ENCODE measurements at places on chromosomes 4 and X.
A peak's percentile ranks its signal among the peaks of the same experiment; 100 is the strongest.

DNA sequence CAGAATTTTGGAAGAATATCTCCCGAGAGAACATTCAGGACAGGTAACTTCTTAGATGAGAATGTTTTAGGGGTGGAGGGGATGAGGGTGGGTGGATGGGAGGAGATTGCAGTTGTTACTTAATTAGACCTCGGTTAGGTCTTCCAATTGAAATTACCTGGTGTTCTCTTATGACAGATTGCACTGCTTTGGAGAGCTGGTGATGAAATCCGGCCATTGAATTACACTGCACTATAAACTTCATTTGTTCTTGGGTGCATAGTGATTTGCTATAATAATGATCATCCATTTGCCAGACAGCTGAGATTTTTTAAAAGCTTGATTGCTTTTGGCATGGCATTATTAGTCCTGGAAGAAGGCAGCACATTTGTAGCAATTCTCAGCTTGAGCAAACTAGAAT lies 427.6 kb downstream of the GBA3 start:
- DNase-seq: no peak

GRCh38 chrX:119398587-119398973 lies 556 bp upstream of the SLC25A43 start:
- peak; percentile 1 for DNase-seq

GRCh38 chr4:32569861-32570260 lies 1849.7 kb downstream of the PCDH7 start:
- peak; percentile 8 for DNase-seq

GRCh38 chr4:166377578-166377977 lies 504.5 kb downstream of the TLL1 start:
- DNase-seq: no peak

- DNase-seq: no peak
These were observed 122.4 kb downstream of the PALLD start for GRCh38 chr4:168619266-168619631.

- no peak for DNase-seq
These were observed 132.5 kb downstream of the APBB2 start for GRCh38 chr4:41081847-41082246.

- no peak for DNase-seq
These were observed 51.3 kb upstream of the EGFL6 start for GRCh38 chrX:13518126-13518525.

DNA sequence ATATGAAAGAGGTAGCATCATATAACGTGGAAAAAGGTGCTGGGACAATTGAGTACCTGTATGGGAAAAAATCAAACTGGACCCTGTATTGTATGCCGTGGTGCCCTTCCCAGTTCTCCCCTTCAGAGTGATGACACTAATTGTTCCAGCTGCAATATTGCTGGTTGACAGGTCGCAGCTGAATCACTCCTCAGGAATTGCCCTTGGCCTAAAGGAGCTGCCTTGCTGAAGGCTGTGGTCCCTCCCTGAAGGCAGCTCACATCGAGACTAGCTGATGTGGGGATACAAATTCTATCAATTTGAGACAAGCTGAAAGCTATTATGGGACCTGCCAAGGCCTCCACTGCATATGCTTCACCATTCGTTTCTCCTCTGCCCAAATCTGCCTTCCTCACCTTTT lies 39.3 kb upstream of the CXCL8 start:
- DNase-seq: no peak

GRCh38 chrX:18733287-18733686 lies 25.8 kb downstream of the PPEF1 start:
- DNase-seq: no peak

DNA sequence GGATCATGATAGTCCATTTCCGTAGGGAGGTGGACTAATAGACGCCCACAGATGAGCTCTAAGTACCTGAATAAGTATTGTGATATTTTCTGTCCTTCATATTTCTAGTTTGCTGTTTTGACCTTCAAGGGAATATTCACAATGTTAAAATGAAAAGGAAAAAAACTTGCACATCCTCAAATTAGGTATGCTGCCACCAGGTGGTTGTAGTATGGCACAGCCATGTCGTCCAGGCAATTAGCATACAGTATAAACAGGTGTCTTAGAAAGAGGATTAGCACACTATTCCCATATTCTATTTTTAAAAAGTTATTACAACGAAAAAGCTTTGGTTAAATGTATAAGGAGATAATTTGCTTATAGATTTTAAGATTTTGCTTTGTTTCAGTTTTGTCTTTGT lies 802.0 kb downstream of the RPA4 start:
- DNase-seq: peak; percentile 3

- peak; percentile 94 for DNase-seq
These were observed at the start of gene STPG2 for GRCh38 chr4:98143001-98143899. TSS of gene STPG2 (minus strand) at chr4:98143476.

- DNase-seq: no peak
These were observed 422.6 kb upstream of the SLIT2 start for GRCh38 chr4:19829101-19829500.

- DNase-seq: no peak
These were observed 1658.0 kb downstream of the STIM2 start for GRCh38 chr4:28518561-28519165.

DNA sequence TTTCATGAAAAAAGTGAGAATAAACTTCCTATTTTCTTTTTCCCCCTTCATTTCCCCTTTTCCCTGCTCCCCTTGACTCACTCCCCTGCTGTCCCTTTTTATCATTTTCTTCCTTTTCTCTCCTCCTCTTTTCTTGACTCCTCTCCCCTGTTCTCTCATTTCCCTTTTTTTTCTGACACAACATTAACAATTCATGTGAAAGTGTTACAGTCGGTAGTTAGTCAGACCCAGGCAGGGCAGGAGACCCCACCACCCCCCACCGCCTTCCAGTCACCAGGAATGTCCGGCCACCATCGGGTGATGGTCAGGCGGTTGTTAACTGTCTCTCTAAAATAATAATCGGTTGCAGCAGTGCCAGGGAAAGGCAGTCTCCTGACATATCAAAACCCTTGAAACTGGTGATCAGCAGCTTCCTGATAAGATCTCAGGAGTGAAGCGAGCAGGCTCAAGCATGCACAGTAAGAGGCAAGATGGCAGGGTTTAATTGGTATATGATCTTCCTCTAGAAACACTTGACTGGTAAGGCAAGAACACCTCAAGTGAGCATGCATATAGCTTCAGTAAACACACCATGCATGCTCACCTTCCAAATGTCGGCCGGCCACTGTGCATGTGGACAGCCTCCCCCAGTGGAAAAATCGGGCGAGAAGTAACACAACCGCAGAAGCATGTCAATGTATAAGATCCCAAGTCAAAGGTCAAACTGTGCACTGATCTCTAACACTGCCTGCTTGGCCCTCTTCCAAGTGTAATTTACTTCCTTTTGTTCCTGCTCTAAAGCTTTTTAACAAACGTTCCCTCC lies 191.4 kb downstream of the NDST4 start:
- no peak for DNase-seq

DNA sequence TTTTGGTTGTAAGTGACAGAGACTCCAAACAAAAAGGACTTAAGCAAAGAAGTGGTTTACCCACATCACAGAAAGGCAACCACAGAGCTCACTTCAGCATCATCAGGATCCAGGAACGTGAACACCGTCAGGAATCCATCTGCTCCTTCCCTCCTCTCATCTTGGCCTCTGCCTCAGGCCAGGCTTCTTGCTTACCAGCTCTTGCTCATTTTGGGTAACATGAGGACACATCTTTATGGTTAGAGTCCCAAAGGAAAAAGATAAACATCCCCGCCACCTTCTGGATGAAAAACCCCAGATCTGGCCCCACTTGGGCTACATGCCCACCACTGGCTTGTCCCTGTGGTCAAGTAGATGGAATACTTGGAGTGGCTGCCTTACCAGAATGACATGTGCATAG lies 176.8 kb upstream of the RPL34 start:
- DNase-seq: no peak

DNA sequence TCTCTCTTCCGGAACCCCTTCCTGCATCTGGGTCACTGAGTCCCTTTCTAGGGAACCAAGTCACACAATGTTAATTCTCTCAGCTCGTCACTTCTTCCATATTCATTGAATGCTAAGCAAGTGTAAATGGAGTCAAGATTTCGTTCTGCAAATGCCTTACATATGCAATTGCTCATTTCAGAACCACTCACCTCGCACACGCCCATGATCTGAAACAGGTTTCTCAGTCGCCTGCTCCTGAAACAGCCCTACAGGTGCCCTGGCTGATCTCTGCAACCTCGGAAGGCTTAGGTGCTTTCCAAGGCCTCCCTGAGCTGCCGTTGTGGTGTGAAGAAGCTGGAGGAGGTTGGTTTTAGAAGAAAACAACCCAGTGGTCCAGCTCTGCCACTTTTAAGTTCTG lies 100.8 kb upstream of the MSX1 start:
- no peak for DNase-seq

- no peak for DNase-seq
These were observed 880.3 kb downstream of the ADGRL3 start for GRCh38 chr4:62080431-62080830.
